A172 (cell line): ENCODE measurements at places on chromosomes 12 and 14.

DNA sequence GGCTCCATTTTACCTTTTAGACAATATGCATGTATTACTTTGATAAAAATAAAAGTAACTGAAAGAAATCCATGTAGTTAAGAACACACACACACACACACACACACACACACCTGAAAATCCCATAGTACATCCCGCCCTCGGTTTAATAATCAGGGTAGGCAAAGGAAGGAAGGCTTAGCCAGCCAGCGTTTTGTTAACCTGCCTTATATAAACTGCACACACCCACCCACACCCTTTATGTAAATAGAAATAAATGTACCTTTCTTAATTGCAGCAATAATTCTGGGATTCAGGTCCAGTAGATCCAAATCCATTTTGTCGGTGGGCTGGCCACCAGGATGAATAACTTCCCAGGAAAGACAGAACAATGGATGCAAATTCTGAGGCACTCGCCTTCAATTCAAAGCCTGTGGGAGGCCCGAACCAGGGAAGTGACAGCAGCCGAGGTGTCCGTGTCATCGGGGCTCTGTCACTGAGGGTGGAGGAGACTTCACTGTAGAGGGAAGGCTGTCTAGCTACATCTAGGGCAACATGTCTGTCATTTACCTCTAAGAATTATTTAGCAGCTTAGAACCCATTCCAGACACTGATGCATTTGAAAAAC lies 4.4 kb downstream of the XRCC3 start:
- DNase-seq = no peak

DNA sequence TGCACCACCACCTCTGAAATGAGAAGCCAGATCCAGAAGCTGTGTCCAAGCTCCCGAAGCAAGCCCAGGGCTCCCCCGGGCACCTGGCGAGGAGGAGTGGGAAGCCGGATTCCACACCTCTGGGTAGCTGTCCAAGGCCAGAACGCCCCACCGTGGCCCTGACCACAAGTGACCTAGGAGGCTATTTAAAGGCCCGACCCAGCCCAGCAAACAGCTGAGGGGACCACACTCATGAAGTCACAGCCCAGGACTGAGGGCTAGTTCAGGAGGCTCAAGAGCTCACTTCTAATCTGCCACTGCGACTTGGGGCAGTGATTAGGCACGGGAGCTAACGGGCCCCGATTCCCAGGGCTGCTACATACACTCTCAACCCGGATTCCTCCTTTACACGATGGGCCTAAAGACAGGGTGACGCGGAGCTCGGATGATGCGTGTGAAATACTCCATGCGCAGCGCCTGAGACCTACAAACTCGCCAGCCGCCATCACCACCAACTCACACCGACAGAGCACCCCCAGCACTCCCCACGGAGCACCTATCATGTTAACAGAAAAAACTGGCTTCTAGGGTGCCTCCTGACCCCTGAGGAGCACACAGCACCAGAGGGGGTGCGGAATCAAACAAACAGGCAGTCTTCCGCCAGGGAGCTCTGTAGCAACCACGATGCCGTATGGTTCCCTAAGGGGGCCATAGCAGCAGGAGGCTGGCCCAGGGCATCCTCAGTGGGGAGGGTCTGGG lies 84.0 kb upstream of the GPR68 start:
- DNase-seq = no peak

GRCh38 chr12:84596266-84596665 lies 316.3 kb downstream of the SLC6A15 start:
- DNase-seq = no peak

DNA sequence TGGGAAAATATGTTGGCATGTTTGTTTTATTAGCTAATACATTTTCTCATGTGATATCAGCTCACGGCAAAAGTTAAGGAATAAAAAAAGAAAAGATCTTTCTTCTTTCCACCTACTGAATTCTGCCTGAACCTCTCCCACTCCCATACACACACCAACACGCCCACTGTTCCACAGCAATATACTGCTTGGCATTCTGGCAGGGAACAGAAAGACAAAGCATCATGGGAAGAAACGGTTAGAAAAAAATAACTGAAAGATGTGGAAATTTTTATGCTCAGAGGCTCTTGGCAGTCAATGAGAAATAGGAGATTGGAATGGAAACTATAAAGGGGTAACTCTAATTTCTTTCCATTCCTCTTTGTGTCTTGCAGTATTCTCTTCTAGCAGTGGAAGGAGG lies 268.5 kb downstream of the FOXG1 start:
- no peak for DNase-seq

DNA sequence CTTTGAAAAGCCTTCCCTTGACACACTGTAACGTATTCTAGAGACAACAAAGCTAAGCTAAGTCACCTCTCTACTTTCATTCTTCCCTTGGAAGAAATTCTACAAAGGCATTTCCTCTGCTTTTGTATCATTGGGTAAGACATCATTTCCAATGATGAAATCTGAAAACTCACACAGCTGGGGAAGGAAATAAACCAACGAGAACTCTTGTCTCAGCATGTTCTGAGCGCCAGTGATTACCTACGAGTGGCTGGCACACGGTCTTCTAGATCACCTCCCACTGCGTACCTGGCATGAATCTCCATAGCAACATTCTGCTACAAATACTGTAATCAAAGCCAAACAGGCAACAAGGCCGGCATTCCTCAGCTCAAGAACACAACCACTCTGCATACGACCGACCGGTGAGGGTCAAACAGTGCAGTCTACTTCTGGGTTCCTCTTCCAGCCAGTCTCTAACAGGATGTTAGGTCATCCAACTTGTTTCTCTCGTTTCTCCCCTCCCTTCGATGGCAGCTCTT lies 7.6 kb downstream of the VPS37B start:
- DNase-seq = no peak
